ENCODE measurements at places on chromosomes 13 and 19. TPM values are rescaled to one million over a fixed set of nuclear protein-coding genes. Genes with fewer than 3 reads are reported as not detected.

DNA sequence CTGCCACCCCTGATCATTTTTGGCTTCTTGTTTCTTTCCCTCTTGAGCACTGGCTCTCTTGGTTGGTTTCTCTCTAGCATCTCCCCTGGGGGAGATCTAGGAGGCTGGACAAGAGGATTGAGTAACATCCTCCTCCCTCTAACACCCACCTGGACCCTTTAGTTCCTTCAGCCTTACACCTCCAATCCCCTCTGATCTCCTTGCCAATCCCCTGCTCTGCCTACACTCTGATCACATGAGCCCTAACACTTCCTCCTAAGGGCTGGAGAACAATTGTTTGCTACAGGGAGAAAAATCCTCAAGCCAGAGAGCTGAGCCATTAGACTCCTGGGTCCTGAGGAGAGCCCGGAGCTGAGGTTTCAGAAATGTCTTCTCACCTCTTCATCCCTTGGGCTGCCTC is 65.9 kb upstream of the ADGRL1 start:
- DNase-seq: no peak

GRCh38 chr19:5149508-5149907 is 180.6 kb downstream of the KDM4B start:
- no peak for DNase-seq

GRCh38 chr13:42129033-42129432 is 80.6 kb downstream of the DGKH start:
- no peak for DNase-seq

GRCh38 chr13:94233401-94233800 is 246.1 kb downstream of the DCT start:
- DNase-seq: no peak

GRCh38 chr13:110286833-110287819 is 19.8 kb downstream of the COL4A1 start:
- no peak for DNase-seq

DNA sequence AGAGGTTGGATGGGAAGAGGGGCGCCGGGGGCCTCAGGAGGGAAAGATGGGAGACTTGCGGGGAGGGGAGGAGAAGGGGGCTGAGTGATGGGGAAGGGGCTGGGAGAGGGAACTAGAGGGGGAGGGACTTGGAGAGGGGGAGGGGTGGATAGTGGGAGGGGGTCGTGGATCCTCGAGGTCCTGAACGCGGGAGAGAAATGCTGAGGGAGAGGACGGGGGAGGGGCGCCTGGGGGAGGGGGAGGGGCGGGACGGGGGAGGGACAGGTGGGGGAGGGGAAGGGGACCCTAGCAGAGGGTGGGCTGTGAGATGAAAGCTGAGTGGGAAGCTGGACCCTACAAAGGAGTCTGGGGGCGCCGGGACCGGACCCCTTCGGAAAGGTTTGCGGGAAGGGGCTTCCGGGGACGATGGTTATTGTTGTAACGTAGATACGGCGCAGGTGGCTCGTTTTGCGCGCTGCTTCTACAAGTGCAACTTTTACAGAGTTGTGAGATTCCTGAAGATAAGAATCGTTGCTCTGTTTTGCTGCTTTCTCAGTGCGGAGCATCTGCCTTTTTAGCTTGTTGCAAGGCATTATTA is 418 bp downstream of the ZNF444 start:
- DNase-seq: peak; percentile 49

DNA sequence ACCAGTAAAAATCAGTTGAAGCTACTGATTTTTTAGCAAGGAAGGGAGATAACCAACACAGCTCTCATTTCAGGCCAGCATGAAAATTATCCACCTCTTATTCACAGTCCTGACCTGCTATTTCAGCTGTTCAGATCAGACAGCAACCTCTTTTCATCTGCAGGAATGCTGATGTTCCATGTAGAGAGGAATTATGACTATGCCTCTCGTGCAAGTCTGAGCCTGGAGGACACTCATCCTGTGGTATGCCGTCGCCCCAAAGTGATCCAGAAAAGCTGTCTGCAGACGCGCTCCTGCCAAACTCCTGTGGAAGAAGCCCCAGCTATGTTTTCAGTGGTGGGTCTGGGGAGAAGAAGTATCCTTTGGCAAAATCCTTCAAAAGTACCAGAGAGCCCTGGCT is 563.5 kb upstream of the SLITRK1 start:
- no peak for DNase-seq

The SLC25A41 gene
- not detected for total RNA-seq

The ELANE gene
- total RNA-seq: not detected

The ATXN8OS gene
- not detected for total RNA-seq

The MISP3 gene
- 32.7 TPM for total RNA-seq
